GM03348 (cell line): ENCODE measurements at places on chromosomes 4 and X.
A peak's percentile ranks its signal among the peaks of the same experiment; 100 is the strongest.

DNA sequence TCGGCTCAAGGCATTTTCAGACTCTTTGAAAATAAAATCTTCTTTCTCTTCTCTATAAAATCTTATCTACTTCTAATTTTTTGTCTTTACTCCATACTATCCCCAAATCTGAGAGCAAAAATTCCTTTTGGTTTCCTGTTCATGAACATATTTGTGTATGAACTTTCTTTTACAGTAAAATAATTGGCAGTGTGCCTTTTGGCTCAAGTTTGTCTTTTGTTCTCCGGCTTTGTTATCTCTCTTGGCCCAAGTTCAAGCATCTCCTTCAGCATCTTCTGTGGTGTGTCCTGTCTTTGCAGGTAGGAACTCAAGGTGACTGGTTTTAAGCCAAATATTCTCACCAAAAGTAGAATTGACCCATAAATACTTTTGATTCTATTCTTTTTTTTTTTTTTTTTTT is 276.6 kb upstream of the FAT1 start:
- no peak for DNase-seq

- no peak for DNase-seq
Observed at GRCh38 chr4:93461541-93461940, 367.0 kb upstream of the ATOH1 start.

GRCh38 chr4:19266566-19266965 is 985.1 kb upstream of the SLIT2 start:
- peak; percentile 4 for DNase-seq

DNA sequence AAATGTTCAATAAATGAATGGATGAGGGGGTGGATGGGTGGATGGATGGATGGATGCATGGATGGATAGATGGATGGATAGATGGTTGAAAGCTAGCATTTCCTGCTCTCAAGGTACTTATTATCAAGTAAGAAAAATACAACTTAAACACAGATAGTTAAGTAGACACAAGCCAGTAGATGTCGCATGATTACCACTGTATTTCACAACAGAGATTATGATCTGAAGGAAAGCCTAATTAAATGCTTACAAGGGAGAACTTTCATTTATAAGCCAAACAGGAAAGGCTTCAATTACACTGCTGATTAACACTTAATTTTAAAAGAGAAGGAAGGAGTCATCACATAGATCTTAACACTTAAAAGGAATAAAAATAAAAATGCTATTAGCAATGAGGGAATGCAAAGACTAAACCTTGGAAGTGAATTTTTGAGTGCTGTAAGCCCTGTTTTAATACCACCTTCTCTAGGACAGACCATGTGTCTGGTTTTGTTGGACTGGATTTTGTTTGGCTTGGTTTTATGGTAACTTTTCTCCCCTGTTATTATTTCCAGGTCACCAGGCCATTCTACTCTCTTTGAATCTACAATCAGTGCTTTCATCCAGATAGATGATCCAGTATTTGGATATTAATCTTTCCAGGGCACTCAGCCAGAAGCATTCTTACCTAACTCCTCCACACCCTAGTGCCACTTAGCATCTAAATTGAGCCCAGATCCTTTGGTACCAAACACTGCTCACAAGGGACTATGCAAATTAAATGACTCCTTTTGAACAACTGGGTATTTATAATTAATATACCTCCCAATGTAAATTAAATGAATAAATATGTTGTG is 75.5 kb upstream of the SLC39A8 start:
- peak; percentile 31 for DNase-seq

DNA sequence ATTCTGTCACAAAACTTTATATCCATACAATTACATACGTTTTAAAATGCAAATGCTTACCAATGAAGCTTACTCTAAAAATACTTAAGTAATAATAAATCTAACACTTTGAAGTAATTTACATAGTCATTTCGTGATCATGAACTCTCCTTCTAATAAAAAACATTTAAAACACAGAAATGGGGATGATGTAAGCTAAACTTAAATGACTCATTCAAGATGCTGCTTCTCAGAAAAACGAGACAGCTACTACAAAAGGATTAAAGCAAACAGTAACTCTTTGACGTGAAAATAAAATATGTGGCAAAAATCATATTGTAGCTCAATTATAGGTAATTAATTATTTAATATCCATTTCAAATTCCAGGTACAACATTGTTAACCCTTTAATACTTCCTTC is 148.7 kb downstream of the FGF16 start:
- DNase-seq: peak; percentile 7

GRCh38 chrX:131987252-131987651 is 35.9 kb upstream of the STK26 start:
- DNase-seq: no peak

GRCh38 chr4:82519776-82520175 is 42.0 kb downstream of the TMEM150C start:
- peak; percentile 22 for DNase-seq

- DNase-seq: no peak
Observed at GRCh38 chrX:30748342-30748960, 95.2 kb downstream of the GK start.

DNA sequence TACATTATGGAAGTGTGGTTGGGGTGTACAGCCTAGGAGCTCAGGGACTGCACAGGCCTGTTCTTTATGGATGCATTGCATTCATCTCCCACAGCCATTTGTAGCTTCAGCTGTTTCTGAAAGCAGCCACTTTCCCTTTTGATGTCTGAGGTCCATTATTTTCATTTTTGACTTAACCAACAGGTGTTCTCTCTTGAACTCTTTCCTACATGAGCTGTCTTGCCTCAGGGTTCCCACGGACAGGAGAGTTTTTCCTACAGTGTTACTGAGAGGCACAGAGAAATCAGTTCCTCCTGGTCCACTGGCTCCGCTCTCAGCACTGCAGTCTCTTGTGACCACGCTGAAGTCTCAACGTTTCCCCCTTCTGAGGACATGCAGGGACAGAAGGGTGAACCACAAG is 87.2 kb downstream of the RASL11B start:
- no peak for DNase-seq

DNA sequence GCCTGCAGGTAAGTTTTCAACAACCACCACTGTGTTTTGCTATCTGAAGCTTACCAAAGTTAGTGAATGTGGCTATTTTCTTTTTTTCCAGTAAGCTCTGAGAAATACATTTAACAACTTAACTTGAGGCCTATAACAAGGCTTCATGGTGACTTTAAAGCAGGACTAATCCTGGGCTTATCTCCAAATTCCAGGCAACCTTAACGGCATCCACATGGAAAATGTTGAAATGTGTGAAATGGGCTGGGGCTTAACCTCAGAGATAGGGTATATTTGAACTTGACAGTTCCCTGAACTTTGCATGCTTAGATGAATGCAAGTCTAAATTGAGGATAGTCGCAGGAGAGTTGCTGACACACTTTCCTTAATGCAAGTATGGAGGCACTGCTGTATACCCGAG is 539.2 kb downstream of the GALNTL6 start:
- no peak for DNase-seq

GRCh38 chr4:48578132-48578968 is 88.3 kb downstream of the ZAR1 start:
- peak; percentile 74 for DNase-seq

DNA sequence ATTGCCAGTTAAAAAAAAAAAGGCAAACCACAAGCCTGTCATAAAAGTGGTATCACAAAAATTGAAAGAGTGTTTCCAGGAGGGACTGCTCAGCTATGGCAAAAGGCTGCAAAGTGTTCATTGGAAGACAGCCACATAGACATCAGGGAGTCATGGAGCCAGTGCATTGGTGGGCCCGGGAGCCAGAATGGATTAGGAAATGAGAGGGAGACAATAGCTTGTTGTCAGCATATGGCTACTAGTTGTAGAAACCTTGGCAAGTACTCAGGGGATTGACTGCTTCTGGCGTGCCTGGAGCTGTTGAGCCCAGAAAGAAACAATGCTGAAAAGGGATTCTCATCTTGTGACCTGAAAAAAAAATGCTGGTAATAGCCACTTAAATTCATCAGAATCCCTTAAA is 5.0 kb downstream of the GAR1 start:
- no peak for DNase-seq
